ENCODE measurements at places on chromosomes 16 and 17. TPM values are rescaled to one million over a fixed set of nuclear protein-coding genes. Genes with fewer than 3 reads are reported as not detected.

Gene GSG1L
- 0.12 TPM for polyA plus RNA-seq

Gene ASB16
- polyA plus RNA-seq, result 0.19 TPM

Gene RAB37
- 0.86 TPM for polyA plus RNA-seq

Gene NPTX1
- 0.11 TPM for polyA plus RNA-seq

Gene GCGR
- 0.11 TPM for polyA plus RNA-seq

Gene C16orf95
- 3.4 TPM for polyA plus RNA-seq

Gene JPH3
- 0.19 TPM for polyA plus RNA-seq

Gene PRKCA
- polyA plus RNA-seq, result 1.2 TPM

Gene HAP1
- polyA plus RNA-seq, result 1.4 TPM

Gene OTOA
- not detected for polyA plus RNA-seq

Gene NME1
- polyA plus RNA-seq, result 171 TPM

Gene CNTNAP4
- polyA plus RNA-seq, result not detected

Gene PPM1E
- 0.02 TPM for polyA plus RNA-seq

Gene UNC45B
- polyA plus RNA-seq, result 0.02 TPM

Gene NOD2
- polyA plus RNA-seq, result 11.0 TPM

Gene ITGA2B
- polyA plus RNA-seq, result 0.84 TPM

Gene PIRT
- 0.01 TPM for polyA plus RNA-seq

Gene KRTAP4-4
- polyA plus RNA-seq, result not detected

Gene CCL8
- polyA plus RNA-seq, result 0.08 TPM

Gene HS3ST3B1
- polyA plus RNA-seq, result 1.7 TPM

Gene ATP2A3
- 7.8 TPM for polyA plus RNA-seq

Gene KAT2A
- polyA plus RNA-seq, result 86.6 TPM

Gene SLC6A4
- 0.35 TPM for polyA plus RNA-seq

Gene MPP3
- polyA plus RNA-seq, result 5.6 TPM

Gene MT1M
- 9.1 TPM for polyA plus RNA-seq

Gene SHPK
- polyA plus RNA-seq, result 8.5 TPM

Gene CD300LB
- 0.11 TPM for polyA plus RNA-seq

Gene PYY
- polyA plus RNA-seq, result not detected

Gene HOXB1
- polyA plus RNA-seq, result 1.0 TPM

Gene ALKBH5
- polyA plus RNA-seq, result 19.4 TPM

Gene OR4D1
- under 0.01 TPM for polyA plus RNA-seq

Gene VAT1L
- polyA plus RNA-seq, result 0.13 TPM

Gene C17orf50
- 0.14 TPM for polyA plus RNA-seq

Gene BAHCC1
- polyA plus RNA-seq, result 9.1 TPM

Gene KRT28
- polyA plus RNA-seq, result not detected

Gene LDHD
- 12.6 TPM for polyA plus RNA-seq

Gene PRRT2
- polyA plus RNA-seq, result 1.1 TPM

Gene TRPV3
- polyA plus RNA-seq, result 0.83 TPM

Gene TEX14
- polyA plus RNA-seq, result 0.05 TPM

Gene GNGT2
- 0.86 TPM for polyA plus RNA-seq

Gene ASIC2
- not detected for polyA plus RNA-seq

Gene PRSS36
- 2.4 TPM for polyA plus RNA-seq

Gene NETO2
- 3.0 TPM for polyA plus RNA-seq

Gene TM4SF5
- 0.07 TPM for polyA plus RNA-seq

Gene ADAMTS18
- 0.02 TPM for polyA plus RNA-seq
